ENCODE measurements at places on chromosomes 7 and 10.
A peak's percentile ranks its signal among the peaks of the same experiment; 100 is the strongest.

DNA sequence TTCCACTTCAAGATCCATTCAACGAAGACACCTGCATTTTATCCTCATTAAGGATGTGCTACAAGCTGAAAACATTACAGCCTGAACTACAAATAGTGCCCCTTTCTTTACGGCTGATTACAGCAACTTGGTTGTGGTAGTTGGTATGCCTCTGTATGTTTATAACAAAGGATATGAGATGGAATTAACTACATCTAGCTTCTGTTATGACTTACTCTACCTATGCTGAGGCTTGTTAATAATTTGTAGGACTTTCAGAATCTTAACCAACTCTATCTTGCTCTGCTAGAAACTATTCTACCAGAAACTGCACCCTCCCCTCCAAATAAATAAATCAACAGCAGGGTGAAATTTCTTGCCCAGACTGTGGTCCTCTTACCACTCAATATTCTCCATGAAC, 448.1 kb downstream of the GRM8 start:
- no peak for DNase-seq

GRCh38 chr10:73287441-73287840, 35.0 kb upstream of the MRPS16 start:
- no peak for DNase-seq

DNA sequence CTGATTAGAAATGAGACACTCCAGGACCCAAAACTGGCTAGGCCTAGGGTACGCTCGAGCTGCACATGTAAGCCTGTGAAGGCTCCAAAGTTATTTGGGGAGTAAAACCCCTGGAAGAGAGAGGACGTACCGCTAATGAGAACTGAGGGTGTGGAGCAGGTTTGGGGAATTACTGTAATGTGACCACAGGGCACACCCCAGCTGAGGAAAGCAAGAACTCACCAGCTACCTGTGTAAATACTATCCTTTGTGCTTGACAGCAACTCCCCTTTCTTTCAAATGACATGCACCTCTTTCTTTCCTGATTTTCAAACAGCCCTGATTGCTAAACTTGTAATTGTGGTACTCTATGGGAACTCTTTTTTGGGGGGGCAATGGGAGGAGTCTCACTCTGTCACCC, 147.2 kb downstream of the JAZF1 start:
- no peak for DNase-seq

DNA sequence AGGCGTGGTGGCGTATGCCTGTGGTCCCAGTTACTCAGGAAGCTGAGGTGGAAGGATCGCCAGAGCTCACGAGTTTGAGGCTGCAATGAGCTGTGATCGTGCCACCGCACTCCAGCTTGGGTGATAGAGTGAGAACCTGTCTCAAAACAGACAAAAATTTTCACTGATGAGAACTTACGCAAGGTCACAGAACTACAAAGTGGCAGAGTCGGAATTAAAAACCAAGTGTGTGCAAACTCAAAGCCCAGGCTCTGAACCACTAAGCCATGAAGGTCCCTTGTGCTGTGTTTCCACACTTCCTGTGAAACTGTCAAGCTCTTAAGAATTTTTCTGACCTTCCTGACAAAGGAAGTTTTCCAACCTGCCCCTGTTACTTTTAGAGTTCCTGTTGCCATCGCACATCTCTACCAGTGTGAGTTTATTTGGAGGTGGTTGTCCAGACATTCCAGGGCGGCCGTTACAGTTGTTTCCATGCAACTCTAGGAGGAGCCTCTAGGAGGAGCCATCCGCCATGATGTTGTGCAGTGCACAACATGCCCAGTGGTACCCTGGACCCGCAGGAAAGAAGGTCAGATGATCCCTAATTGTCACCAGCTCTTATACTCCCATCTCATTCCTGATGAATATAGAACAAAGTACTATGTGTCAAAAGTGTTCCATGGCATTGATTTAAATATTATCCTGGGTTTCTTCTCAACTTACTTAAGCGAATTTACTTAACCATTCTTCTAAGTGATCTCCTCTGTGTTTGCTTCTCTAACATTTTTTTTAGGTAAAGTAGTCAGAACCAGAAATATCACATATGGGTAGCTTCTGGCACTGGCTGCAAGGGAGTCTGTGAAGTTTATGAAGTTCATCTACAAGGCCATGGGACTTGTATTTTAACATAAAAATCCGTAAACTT, 49.0 kb upstream of the LYZL1 start:
- peak; percentile 56 for DNase-seq

DNA sequence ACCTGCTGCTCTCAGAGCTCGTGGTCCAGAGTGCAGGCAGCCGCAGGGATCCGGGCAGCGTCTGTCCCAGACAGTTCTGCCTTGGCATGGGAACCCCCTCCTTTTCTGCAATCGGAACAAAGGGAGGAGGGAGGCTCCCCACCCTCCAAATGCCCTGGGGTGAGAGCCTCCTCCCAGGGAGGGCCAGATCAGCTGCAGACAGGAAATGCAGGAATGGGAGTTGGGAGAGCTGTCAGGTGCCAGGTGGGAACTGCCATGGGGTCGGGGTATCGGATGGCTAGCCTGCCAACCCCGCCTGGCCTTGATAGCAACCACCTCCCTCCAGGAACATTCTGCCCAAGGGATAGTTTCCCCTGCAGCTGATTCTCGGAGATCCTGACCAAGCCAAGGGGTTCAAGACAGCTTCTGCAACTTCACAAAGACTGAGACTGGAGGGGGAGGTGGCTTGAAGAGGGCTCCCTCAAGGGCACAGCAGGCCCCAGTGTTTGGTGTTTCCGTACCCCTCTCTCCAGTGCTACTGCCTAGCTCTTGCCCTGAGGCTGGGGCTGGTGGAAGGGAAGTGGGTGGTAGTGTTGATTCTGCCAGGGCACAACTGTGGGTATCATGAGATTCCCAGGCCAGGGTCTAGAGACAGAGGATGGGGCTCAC, at the start of gene CALML5:
TSS of gene CALML5 (minus strand) at position 78 of the 648 bp plus-strand sequence. CDS start 132 bp downstream, outside the sequence.
- DNase-seq, result no peak

GRCh38 chr7:16278167-16278787, 143.1 kb downstream of the CRPPA start:
- DNase-seq, result peak; percentile 36

GRCh38 chr7:101450064-101450463, 87.4 kb downstream of the COL26A1 start:
- DNase-seq, result no peak

- no peak for DNase-seq
These were observed 269.3 kb upstream of the LRRTM3 start for GRCh38 chr10:66656499-66656898.

- no peak for DNase-seq
These were observed 2.6 kb upstream of the ZNF503 start for GRCh38 chr10:75403939-75404814.

GRCh38 chr10:94402843-94403379, 570 bp downstream of the TBC1D12 start:
- DNase-seq, result peak; percentile 25

- no peak for DNase-seq
These were observed 40.1 kb upstream of the RET start for GRCh38 chr10:43036481-43037428.

DNA sequence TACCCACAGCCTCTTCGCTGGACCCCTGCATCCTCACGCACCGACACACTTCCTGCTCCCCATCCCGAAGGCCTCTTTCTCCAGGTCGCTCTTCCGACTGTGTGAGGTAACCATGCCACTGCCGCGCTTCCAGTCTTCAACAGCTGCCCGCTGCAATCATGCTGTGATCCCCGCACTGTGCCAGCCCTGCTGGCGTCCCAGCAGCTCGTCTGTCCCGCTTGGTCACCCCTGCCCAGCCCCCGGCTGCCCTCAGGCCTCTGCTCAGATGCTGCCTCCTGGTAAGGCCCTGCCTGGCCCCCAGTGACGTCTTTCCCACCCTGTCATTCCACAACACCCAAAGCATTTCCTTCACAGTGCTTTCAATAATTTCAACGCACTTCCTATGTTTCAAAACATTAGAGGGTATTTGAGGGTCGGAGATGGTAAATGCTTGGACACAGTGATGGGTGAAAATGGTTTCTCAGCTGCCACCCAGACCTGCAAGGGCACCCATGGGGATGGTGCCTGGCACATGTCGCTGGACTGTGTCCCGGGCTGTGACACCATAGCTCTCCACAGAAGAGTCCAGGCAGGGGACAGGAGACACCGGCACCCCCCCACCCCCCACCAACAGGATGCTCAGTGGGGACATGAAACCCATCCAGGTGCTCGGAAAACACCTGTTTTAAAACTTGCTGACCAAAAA, 125.2 kb downstream of the MAD1L1 start:
- no peak for DNase-seq

GRCh38 chr7:1913466-1914282, 243.6 kb downstream of the ELFN1 start:
- no peak for DNase-seq

GRCh38 chr7:24799506-24799905, 42.2 kb upstream of the GSDME start:
- no peak for DNase-seq

GRCh38 chr10:20287586-20287985, 471.4 kb downstream of the PLXDC2 start:
- no peak for DNase-seq

DNA sequence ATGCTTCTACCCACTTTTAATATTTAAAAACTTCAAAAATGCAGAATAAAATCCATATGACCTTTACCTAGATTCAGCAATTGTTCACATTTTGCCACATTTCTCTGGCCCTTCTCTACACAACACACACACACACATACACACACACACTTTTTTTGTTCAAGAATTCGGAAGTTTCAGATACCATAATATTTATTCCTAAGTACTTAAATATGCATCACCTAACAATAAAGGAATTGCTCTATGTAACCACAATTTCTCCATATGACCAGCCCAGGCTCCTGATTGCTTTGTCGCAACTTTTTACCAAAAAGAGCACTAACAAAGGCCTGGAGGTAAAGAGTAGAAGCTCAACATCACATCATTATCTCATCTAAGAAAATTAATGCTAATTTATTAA, 106.6 kb downstream of the FAS start:
- DNase-seq, result no peak

DNA sequence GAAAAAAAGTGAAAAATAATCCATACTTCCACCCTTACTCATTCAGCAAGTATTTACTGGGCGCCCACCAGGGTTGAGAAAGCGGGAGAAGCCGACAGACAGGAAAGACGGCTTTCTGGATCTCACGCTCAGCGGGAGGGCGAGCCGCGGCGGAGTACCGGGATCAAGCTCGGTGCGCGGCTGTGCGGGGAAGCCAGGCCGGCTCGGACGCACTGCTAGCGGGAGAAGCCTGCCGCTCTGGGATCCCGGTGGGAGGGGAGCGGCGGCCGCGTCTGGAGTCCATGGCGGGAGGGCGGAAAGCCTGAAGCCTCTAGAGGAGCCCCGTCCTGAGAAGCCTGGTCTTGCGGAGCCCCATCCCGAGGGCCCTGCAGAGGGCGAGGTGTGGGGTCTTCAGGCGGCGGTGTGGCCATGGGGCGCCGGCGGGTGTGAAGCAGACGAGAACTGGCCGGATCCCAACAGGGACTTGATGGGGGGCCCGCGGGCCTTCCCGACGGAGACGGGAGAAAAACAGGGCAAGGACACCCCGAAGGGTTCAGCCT, 82.9 kb downstream of the VIPR2 start:
- no peak for DNase-seq

GRCh38 chr7:123824754-123825067, 20.3 kb upstream of the HYAL4 start:
- DNase-seq, result no peak

DNA sequence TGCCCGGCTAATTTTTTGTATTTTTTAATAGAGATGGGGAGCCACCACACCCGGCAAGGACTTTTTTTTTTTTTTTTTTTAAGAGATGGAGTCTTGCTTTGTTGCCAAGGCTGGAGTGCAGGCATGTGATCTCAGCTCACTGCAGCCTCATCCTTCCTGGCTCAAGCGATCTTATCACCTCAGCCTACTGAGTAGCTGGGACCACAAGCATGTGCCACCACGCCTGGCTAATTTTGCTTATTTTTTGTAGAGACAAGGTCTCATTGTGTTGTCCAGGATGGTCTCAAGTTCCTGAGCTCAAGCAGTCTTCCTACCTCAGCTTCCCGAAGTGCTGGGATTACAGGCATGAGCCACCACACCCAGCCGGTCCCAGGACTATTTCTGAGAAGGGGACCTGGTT, 9.3 kb upstream of the MCU start:
- no peak for DNase-seq

DNA sequence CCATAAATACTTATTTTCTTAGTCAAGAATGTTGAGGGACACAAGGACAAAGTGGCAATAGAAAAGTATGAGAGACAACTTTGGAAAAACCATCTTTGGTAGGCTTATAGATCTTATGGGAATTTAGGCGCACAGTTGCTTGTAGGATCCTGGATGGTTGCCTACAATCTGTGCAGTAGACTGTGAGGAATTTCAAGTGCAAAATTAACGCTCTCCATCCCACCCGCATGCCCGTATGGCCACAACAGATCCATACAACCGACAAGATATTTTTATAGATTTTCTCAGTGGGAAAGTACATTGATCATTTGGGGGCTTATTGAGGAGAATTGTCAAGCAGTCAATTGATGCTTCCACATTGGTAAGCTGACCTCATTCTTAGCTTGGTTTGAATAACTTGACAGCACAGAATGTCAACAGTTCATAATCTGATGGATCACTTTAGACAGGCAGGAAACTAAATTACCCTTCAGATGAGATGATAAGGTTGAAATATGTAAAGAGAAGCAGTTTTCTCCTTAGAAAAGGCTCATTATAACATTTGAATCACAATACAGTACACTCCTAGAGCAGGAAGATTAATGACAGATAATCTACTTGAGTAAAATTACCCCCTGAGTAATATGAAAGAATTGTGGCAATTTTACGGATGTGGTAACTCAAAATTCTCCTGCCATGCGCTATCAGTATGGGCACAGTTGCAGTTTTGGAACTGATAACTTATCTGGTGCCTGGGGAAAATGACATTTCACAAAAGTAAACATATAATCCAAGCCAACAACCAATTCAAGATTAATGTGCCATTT, 479.7 kb downstream of the KIF20B start:
- DNase-seq, result peak; percentile 85

DNA sequence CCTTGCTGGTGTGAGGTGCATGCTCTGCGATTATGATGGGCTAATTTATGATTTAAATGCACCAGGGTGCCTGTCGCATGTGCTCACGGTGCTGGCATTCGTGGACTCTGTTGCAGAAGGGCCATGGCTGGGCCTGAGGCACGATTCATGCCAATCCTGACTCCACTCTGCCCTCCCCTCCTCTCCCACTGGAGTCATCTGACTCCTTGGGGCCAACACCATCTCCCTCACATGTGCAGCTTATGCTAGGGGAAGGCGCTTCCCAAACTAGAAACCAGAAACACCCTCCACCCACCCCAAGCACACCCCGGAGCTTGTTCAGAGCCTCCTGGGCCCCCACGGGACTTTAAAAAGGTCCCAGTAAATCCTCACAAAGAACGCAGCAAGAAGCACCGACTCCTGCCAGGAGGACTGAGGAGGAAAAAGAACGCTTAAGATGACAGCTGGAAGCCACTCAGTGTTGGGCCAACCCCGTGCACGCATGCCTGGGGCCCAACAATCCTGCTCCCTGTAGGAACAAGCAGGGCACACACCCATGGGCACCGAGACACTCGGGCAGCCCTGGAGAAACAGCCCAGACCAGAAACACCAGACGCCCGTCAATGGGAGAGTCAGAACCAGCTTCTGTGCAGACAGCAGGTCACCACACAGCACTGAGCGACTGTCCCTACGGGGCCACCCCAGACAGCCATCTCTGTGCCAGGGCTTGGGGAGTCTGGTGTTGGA, 14.1 kb downstream of the BRI3 start:
- no peak for DNase-seq
